ENCODE measurements at places on chromosomes 4 and X. TPM values are rescaled to one million over a fixed set of nuclear protein-coding genes. Genes with fewer than 3 reads are reported as not detected.
A peak's percentile ranks its signal among the peaks of the same experiment; 100 is the strongest.

Gene CRMP1
- 0.55 TPM for total RNA-seq

- H3K36me3 ChIP-seq: no peaks in the 10 kb centered on the region
- no peaks in the 10 kb centered on the region for H3K4me1 ChIP-seq
- no peaks in the 10 kb centered on the region for H3K27me3 ChIP-seq
- H3K4me3 ChIP-seq: no peak overlapping the region
- no peak for DNase-seq
- no peak overlapping the region for H3K27ac ChIP-seq
These were observed 36.5 kb upstream of the IL15 start for GRCh38 chr4:141599853-141600252.

- peak; percentile 68 for DNase-seq
- H3K27me3 ChIP-seq: no peaks in the 10 kb centered on the region
- H3K36me3 ChIP-seq: no peaks in the 10 kb centered on the region
- peak within 1 kb of the TSS; percentile 75 for H3K27ac ChIP-seq
These were observed at the start of gene UGT2A3 for GRCh38 chr4:68951078-68951805. UGT2A3 (minus strand) TSS chr4:68951804; CDS start chr4:68951760, 44 bp downstream.

DNA sequence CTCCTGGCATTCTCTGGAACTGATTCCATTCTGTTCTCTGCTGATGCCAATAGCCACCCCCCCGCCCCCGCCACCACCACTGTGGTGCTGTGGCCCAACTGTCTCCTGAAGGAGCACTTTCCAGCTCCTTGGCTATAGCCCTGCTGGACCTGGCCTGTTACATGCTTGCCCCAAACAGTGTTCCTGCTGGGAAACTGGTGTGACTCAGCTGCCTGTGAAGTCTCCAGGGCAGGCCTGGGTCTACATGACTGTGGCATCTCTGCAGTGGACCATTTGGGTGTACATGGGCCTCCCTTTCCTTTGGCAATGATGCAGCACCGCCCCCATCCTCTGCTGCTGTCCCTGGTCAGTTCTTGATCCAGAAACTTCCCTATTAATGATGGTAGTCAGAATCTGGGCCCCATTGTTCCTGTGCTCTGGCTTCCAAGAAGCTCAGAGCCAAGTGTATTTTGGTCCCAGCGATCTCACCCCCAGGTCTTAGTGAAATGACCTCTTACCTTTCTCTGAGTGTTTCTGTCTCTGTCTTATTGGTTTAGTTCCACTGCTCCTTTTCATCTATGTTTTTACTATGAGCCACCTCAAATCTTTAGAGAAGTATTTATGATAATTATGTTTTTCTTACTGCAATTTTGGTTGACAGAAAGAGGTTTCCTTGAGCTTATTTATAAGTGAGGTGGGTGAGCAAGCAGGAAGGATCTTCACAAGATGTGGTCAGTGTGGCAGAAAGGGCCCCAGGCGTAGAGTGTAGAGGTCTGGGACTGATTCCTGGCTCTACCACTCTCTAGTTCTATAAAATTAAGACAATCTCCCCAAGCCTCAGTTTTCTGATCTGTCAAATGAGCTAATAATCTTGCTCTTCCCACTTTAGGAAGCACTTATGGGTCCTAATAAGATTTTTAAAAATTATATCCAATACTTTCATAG, 210.7 kb upstream of the EOLA2 start:
- H3K27ac ChIP-seq: no peak overlapping the region
- H3K36me3 ChIP-seq: no peaks in the 10 kb centered on the region
- H3K4me1 ChIP-seq: no peaks in the 10 kb centered on the region

Gene POU4F2
- not detected for total RNA-seq

Gene SH2D1A
- not detected for total RNA-seq

DNA sequence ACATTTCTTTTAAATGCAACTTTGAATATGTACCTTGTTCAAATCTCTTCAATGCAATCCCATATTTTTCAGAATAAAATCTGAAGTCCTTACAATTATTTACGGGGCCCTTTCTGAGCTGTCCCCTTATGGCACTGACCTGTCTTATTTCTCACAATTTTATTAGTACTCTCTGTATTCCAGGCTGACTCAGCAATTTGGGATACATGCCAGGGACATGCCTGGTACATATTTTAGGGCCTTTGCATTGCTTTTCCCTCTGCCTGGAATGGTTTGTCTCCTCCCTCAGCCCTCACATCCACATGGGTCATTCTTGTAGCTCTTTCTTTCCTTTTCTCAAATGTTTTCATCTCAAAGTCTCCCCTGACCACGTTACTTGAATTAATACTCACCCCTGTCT, 172.2 kb upstream of the TECRL start:
- no peak overlapping the region for H3K4me3 ChIP-seq
- H3K36me3 ChIP-seq: no peaks in the 10 kb centered on the region
- H3K27me3 ChIP-seq: no peaks in the 10 kb centered on the region

DNA sequence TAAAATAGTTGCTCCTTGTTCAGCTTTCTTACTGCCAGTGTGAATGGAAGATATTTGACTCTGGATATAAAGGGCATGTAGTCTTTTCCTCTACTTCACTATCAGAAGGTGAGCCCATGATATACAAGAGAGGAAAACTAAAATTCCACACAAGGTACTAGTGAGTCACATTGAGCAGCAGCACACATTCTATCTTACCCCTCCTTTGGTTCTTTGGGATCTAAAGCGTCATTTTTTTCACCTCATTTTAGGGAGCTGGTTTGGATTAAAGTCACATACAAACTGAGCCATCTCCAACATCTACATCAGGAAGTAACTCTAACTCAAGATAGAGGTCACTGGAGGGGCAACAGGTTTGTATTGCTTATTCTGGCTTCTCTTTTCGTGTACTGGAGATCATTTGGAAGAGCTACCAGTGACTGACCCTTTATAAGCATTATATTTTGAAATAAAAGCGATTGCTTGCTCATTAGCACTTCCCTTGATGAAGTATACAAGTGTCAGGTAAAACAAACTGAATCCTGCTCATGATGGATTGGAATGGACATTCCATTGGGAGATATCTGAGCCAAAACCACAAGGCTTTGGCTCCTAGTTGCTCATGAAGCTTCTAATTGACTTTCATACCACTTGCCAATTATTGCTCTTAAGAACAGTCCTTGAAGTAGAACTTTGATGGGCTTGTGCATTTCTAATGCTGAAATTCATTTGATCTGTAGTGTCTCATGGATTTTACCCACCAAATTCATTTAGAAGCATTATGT, 124.1 kb downstream of the SPCS3 start:
- no peak overlapping the region for H3K4me3 ChIP-seq
- H3K4me1 ChIP-seq: no peaks in the 10 kb centered on the region
- no peak overlapping the region for H3K27ac ChIP-seq

Gene SOWAHD
- total RNA-seq: not detected

Gene ZNF732
- total RNA-seq: not detected

DNA sequence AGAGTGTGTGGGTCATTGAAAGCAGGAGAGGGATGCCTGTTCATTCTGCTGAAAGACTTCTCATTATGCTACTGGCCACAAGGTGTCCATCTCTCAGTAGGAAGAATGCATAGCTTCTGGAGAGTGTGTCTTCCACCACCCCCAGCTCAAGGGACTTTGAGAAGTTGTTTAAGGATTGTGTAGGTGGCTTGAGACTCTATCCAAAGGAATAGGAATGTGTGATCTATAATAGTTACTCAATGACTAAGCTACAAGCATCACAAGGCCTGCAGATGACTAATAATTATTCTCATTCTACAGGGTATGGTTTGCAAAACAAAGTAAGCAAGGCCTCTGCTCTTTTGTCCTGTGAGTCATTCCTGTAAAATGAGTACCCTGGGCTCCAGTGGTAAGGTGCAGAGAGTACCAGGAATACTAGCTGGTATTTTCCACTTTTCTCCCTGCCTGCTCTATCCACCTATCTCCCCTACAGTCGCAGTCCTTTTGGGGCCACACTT, 279.8 kb upstream of the BOD1L1 start:
- H3K27me3 ChIP-seq: no peaks in the 10 kb centered on the region
- H3K4me3 ChIP-seq: no peak overlapping the region
- no peaks in the 10 kb centered on the region for H3K36me3 ChIP-seq
- no peaks in the 10 kb centered on the region for H3K4me1 ChIP-seq
- H3K27ac ChIP-seq: no peak overlapping the region

DNA sequence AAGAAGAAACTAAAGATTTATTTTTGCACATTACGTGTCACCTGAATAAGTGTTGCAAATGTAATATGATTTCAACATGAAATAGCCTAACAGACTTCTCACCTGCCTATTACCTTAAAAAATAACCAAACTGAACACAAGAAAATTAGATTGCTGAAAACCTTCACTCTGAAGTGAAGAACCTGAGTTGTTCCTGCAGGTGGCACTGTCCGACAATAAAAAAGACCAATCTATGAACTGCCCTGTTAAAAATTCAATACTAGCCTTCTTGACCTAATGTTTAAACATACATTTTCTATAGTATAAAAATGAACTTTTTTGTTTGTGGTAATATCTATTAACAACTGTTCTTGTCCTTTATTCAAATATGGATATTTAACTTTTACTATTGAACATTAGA, 69.2 kb upstream of the PNPLA4 start:
- peak; percentile 21 for DNase-seq
- no peak overlapping the region for H3K27ac ChIP-seq
- no peaks in the 10 kb centered on the region for H3K36me3 ChIP-seq
- no peaks in the 10 kb centered on the region for H3K4me1 ChIP-seq
- no peaks in the 10 kb centered on the region for H3K27me3 ChIP-seq
- no peak overlapping the region for H3K4me3 ChIP-seq
